Sigmoid colon (tissue), 7 donors: ENCODE measurements at places on chromosomes 13 and 19.

DNA sequence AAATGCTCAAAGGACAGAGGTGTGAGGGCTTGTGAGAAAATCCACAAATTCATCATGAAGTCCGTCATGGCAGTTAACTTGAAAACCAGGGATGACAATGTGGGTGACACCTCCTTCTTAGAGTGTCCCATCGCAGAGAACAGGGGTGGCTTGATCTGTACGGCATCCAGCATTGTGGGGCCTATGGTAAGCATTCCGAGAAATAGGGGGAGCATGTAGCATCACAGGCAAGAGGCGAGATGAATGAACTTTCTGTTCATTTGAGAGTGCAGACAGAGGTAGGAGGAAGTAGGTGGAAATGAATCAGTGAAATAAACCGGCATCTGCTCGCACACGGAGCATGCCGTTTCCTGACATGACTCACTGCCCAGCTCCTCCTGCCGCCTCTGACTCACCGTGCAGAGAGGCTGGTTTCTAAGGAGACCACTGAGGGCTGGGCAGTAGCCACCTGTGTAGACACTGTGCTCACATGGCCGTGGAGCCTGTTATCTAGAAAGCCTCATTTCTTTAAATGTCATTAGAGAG, 339.0 kb downstream of the RFC3 start:
- DNase-seq = peak; percentile 87

DNA sequence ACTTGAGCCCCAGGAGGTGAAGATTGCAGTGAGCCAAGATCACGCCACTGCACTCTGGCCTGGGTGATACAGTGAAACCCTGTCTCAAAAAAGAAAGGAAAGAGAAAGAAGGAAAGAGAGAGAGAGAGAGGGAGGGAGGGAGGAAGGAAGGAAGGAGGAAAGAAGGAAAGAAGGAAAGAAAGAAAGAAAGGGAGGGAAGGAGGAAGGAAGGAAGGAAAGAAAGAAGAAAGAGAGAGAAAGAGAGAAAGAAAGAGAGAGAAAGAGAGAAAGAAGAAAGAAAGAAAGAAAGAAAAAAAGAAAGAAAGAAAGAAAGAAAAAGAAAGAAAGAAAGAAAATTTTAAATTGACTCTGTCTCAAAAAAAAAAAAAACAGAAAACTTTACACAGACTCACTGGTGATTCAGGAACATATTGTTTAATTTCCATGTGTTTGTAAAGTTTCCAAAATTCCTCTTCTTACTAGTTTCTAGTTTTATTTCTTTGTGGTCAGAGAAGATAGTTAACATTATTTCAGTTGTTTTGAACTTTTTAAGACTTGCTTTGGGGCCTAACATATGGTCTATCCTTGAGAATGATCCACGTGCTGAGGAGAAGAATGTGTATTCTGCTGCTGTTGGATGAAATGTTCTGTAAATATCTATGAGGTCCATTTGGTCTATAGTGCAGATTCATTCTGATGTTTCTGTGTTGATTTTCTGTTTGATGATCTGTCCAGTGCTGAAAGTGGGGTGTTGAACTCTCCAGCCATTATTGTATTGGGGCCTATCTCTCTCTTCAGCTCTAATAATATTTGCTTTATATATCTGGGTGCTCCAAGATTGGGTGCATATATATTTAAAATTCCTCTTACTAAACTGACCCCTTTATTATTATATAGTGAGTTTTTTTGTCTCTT, 204.4 kb upstream of the SERP2 start:
- DNase-seq = no peak

DNA sequence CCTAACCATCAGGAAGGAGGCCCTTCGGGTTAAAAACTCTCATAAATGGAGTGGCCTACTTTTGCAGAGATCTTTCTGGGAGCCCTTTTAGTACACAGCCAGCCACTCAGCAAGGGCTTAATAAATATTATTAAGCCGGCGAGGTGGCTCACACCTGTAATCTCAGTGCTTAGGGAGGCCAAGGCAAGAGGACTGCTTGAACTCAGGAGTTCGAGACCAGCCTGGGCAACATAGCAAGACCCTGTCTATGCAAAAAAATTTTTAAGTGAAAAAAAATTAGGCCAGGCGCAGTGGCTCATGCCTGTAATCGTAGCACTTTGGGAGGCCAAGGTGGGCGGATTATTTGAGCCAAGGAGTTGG, 810 bp upstream of the KANK2 start:
- DNase-seq = no peak

DNA sequence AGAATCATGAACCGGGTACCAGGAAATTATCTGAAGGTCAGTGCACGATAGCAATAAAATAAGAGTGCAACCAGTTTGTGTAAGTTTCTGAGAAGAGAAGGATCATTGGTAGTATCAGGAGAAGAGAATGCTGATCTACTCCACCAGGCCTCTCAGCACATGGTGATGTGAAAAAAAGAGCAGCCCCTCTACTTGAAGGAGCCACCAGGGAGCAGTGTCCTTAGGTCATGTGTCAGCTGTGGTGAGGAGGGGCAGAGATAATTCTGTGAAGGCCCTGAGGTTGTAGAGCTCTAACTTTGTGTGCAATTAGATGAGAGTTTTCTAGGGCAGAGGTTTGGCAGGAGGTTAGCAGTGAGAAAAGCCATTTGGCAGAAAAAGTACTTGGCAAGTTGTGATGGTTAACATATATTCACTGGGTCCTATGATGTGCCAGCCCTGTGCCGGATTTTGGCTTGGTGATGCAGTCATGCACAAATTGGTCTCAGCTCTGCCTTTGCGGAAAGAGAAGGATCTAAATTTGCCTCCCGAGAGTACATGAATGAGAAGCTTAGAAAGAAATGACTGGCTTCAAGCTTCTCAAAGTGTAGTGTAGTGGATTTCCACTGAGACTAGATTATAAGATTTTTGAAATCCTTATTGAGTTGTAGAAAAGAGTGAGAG, 19.2 kb upstream of the ZC3H13 start:
- no peak for DNase-seq

DNA sequence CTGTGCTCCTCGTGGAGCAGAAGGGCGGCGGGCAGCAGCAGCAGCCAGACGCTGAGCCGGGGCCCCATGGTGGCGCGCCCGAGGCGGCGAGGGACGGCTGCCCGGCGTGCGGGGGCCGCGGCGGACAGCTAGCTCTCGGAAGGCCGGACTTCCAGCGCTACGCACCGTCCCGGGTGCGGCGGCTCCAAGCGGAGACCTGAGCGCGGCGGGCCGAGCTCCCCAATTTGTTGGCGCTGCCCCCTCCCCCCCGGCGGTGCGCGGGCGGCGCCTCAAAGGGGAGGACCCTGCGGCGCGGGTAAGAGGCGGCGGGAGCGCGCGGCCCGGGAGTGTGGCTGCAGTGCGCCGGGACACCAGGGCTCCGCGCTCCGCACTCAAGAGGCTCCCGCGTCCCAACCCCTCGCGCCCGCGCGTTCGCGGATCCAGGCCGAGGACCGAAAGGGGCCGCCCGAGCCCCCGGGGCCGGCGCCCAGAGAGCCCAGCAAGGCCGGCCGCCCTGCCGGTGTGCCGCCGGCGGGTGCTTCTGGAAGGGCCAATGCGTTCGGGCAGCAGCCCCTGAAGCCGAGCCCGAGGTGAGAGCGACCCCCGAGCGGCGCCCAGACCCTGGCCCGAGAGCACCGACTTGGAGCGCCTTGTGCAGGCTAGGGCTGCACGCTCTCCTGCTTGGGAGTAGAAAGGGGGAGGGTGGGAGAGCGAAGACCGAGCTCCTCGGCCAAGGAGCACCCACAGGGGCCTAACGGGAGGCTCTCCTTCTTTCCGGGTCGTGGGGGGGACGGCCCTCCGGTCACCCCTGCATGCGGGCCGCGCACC, at the start of the genes COL4A1 and COL4A2:
Gene COL4A1, minus strand, starts transcription at position 198 of the 807 bp plus-strand sequence. Its CDS starts 130 bp downstream, at position 68.
Gene COL4A2, plus strand, starts transcription at position 325 of the 807 bp plus-strand sequence. CDS start 620 bp downstream, outside the sequence.
- peak; percentile 95 for DNase-seq

DNA sequence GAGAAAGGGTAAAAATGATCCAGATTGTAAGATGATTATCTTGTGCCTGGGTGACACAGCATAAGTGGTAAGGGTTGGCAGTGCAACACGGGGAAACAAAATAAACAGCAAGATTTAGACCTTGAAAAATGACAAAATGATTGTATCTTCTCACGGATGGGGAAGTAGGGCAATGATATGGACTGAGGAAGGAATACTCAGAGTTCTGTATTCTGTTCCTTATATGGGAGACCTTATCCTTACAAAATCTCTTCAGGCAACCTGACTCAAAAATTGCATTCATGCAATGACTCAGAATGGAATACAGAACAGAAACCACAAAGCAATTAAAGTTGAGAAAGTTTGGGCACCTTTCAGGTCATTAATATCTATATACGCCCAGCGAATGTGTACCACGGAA, 149.0 kb downstream of the HS6ST3 start:
- no peak for DNase-seq

- no peak for DNase-seq
Measured at GRCh38 chr13:73759434-73759833, 374.8 kb downstream of the KLF12 start.
